ENCODE measurements at places on chromosomes 12 and 14. TPM values are rescaled to one million over a fixed set of nuclear protein-coding genes. Genes with fewer than 3 reads are reported as not detected.
A peak's percentile ranks its signal among the peaks of the same experiment; 100 is the strongest.

- DNase-seq: no peak
Measured at GRCh38 chr14:42214981-42215491, 608.4 kb downstream of the LRFN5 start.

RASSF8 gene
- 17.9 TPM for polyA plus RNA-seq

DNA sequence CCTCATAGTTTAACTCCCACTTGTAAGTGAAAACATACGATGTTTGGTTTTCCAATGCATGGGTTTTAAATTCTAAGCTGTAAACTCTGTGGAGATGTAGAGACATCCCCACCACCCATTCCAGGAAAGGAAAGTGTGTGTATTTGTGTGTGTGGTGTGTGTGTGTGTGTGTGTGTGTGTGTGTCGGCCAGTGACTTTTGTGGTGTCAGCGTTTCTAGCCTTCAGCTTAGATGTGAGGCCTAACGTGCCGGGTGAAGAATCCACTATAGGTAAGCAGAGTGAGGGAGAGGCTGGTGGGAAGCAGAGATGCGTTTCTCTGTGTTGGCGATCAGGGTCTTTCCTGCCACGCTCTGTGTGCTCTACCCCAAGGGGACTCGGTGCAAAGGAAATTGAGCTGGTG, 93.0 kb downstream of the SLC24A4 start:
- DNase-seq: no peak

- no peak for DNase-seq
Measured at GRCh38 chr14:90455100-90455571, 58.3 kb downstream of the CALM1 start.

DNA sequence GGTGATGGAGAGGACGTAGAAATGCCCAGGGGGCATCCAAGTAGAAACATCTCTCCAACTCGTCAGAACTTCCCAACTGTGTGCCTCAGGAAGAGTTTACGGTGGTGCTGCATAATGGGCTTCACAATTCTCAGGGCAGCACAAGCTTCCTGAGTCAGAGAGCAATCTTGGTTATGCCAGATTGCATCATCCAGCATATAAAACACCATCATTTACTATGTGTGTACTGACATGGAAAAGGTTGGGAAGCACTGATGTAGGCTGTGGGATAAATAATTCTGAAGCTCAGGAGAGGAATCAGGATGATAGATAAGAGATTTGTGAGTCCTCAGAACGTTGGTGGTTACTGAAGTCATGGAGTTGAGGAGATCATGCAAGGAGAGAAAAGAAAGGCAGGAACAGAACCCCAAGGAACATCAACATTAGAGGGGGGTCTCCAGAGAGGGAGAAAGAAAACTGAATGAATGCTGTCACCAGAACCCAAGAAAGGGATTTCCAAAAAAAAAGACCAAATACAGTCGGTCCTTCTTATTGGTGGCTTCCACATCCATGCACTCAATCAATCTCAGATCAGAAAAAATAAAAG, 4.7 kb upstream of the NCKAP5L start:
- no peak for DNase-seq

GRCh38 chr12:24948757-24949722, at the start of gene BCAT1:
TSS of gene BCAT1 (minus strand) at chr12:24949101. CDS start at chr12:24948932, 169 bp downstream.
- DNase-seq: peak; percentile 79

DNA sequence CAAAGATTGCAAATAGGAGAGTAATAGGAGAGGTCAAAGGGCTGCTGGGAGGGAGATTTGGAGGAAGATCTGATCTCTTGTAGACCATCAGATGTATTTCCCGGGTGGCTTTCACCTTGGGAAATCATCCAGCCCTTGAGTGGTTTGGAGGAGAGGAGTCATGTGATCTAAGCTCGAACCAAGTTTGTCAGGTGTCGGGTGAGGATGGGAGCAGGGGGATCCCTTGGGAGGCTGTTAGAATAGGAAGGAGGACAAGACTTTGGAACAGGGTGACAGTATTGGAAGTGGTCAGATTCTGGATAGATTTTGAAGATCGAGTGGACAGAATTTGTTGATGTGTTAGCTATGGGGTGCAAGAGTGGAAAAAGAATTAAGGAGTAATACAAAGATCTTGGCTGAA, 46.6 kb downstream of the C12orf75 start:
- no peak for DNase-seq

KLRG1 gene
- polyA plus RNA-seq: 5.1 TPM

LRP6 gene
- 15.3 TPM for polyA plus RNA-seq

GRCh38 chr14:93073358-93073707, 42.4 kb downstream of the ITPK1 start:
- no peak for DNase-seq

KIF26A gene
- 1.4 TPM for polyA plus RNA-seq

Data from SK-N-SH (cell line).